ENCODE measurements at places on chromosomes 7 and 10.

GRCh38 chr10:132938472-132939339 is 3.7 kb downstream of the CFAP46 start:
- peak; percentile 22 for DNase-seq

- no peak for DNase-seq
These were observed 60.6 kb upstream of the AKR1C1 start for GRCh38 chr10:4902571-4903011.

- DNase-seq = peak; percentile 58
These were observed 41.3 kb upstream of the TES start for GRCh38 chr7:116169060-116169459.

- DNase-seq = no peak
These were observed 2.1 kb upstream of the GPRIN2 start for GRCh38 chr10:46558392-46559185.

DNA sequence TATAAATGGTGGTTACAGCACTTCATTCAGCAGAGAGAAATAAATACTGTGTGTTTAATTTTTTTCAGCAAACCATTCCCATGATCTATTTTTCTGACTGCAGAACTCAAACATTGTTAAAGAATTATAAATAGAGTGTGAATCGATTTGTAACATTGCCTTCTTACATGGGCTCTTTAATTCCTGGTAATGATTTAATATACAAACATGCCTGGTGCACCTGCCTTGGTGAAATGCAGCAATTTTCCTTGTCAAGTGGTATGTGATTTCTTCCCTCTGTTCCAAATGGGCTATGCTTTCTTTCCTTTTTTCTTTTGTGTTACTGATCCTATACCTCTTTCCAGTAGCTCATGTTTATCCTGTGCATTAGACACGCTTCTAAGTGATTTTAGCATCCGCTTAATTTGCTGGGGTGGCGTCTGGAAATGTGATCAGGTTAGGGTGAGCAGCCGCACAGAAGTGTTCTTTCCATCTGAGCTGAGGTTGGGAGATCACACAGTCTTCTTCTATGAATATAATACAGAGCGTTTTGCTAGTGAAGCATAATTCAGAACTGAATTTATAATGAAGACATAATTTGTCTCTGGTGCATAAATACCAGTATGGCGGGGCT is 94.3 kb upstream of the ITGB1 start:
- no peak for DNase-seq

GRCh38 chr10:37975401-37975991 is 951 bp downstream of the ZNF25 start:
- DNase-seq = peak; percentile 24

DNA sequence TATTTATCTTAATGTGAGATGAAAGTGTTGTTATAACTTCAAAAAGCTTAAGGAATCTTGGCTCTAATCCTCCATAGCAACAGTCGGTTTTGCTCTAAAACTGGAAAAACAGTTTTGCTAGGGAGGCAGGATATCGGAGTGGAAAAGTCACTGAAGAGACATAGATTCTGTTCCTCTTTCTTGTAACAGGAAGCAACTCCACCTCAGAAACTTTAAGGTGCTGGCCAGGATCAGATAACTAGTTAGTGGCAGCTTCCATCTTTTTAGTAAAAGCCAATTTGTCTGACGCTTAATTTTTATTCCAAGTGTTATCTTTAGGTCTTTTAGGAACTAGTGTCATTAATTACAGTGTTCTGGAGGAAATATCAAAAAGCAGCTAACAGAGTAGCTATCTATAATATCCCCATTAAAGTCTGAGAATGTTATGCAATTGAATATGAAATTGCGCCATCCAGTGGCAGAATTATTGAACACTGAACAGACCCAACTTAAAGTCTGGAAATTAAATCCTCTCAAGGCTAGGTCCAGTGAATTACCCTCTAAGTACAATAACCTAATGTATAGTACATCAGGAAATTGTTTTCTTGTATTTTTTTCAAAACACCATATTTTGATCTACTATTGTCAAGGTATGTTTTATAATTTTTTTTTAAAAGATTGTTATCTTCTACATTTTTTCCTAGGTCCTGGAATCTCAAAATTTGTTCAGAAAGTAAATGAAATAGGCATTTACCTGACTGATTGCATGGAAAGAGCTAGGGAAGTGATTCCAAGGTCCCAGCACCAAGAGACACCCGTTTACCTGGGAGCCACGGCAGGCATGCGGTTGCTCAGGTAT is 65.9 kb upstream of the CC2D2B start:
- peak; percentile 47 for DNase-seq

- peak; percentile 80 for DNase-seq
These were observed 9.2 kb downstream of the JMJD1C start for GRCh38 chr10:63456437-63457210.

DNA sequence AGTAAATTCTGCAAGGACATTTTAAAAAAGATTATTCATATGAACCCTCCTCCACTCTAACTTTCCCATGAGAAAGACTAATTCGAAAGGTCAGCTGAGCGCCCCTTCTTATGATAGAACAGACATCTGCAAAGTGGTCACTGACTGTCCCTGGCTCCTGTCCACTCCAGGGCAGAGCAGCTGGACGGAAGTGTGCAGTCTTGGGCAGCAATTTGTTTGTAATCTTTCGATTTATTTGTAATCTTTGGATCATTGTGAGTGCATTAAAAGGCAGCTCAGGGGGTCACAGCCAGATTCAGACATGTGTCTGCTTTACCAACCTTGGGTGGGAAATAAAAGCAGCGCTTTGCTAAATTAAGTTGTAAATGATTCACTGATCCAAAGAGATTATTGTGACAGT is 158.8 kb upstream of the ADARB2 start:
- no peak for DNase-seq

DNA sequence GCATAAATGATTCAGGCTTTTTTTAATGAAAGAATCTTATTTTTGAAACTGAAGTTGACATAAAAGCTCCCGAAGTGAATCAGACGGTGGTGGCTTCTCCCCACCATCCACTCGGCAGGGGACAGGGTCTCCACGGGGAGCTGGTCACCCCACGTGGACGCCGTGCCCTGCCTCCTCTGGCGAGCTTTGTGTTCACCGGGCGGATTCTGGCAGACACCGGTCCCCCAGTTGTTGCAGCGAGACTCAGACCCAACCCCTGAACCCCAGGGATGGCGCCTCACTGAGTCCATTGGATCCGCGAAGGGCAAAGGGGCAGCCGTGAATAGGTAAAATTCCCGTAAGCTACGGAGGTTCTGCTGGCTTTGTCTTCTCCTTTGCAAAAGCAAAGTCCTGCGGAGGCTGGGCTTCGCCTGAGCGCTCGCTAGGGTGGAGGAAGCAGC is 38.4 kb downstream of the PTPRN2 start:
- no peak for DNase-seq

DNA sequence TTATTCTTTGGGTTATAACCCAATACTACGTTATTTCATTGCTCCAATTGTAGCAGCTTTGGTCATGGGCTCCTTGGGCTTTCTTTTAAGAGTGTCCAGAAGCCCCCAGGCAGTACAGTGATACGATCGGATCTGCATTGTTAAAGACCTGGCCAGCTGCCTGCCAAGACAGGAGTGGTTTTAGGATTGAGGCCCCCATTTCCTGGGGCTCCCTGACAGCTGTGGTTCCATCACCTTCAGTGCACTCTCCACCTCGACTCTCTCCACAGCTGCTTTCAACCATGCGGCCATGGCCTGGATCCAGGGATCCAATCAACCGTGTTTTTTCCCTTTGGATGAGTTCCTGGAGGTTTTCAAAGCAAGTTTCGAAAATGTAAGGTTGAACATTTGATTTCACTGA is 123.4 kb upstream of the BTBD16 start:
- no peak for DNase-seq

DNA sequence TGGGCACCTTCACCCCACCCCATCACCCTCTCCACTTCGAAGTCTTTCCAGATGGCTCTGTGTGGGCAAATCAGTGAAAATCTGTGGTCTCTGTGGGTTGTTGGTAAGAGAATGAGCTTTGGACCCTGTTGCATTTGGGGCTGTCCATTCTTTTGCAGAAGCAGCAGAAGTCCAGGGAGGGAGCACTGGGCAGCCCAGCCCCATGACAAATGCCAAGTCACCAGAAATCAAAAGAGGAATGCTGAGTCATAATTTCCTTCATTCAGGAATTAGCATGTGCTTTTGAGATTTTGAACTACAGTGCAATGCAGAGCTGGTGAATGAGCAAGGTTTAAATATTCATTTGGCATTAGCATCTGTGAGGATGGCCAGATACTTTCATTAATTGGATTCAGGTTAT is 556.2 kb downstream of the LRMDA start:
- peak; percentile 60 for DNase-seq

DNA sequence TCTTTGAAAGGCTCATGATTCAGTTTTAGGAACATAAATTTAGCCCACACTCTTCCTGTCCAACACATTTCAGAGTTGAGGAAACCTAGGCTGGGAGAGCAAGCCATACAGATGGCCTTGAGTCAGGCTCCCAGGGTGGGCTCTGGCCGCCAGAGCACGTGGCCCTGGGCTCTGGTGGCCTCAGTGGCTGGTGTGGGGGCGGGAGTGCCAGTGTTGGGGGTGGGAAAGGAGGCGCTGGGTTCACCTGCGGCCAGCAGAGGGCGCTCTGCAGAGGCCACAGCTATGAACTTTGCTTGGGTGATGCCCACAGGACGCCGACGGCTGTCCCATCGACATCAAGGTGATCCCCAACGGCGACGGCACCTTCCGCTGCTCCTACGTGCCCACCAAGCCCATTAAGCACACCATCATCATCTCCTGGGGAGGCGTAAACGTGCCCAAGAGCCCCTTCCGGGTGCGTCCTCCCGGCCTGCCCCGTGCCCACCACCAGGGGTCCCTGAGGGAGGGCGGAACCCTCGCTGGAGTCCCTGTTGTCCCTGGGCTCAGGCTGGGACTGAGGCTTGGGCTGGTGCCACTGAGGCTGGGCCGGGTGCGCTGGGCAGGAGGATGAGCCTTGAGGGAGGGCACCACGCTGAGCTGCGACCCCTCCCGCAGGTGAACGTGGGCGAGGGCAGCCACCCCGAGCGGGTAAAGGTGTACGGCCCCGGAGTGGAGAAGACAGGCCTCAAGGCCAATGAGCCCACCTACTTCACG is 11.9 kb downstream of the FLNC start:
- DNase-seq = peak; percentile 61

- no peak for DNase-seq
These were observed 8.5 kb upstream of the SHH start for GRCh38 chr7:155820788-155821187.

- peak; percentile 48 for DNase-seq
These were observed 130.4 kb downstream of the HIBADH start for GRCh38 chr7:27532314-27532713.

DNA sequence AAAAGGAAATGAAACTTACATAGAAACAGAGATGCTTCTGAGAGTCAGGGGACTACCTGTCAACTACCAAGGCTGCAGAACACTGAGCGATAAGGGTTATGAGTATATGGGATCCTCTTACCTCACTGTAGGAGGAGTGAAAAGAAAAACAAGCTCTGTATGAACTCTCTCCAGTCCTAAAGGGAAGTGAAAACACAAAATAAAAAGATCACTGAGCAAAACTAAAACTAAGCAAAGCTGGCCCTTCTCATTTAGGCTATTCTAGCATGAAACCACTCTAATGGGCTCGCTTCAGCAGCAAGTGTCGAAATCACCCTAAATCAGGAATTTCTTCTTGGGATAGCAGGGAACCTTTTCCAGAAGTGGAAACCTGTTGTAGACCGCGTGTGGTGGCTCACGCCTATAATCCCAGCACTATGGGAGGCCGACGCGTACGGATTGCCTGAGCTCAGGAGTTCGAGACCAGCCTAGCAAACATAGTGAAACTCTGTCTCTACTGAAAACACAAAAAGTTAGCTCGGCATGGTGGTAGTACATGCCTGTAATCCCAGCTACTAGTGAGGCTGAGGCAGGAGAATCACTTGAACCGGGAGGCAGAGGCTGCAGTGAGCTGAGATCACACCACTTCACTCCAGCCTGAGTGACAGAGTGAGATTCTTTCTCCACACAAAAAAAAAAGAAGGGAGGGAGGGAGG is 27.0 kb downstream of the DCLRE1C start:
- DNase-seq = no peak

DNA sequence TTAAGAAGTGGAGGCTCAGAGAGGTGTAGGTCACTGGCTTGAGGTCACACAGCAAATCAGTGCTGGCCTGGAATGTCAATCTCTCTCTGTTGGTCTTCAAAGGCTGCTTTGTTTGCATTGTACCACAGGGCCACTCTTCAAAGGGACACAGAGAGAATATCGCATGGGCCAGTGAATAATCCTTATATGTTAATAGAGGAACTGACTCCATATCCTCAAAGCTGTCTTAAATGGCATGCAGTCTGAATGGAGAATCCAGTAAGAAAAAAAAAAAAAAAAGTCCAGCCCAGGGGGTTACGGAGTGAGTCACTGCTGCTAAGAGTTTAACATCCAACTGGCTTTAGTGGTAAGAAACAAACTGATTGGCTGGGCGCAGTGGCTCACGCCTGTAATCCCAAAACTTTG is 54.1 kb downstream of the NRAP start:
- peak; percentile 21 for DNase-seq

- peak; percentile 40 for DNase-seq
These were observed 183.9 kb upstream of the MBL2 start for GRCh38 chr10:52956461-52956860.

DNA sequence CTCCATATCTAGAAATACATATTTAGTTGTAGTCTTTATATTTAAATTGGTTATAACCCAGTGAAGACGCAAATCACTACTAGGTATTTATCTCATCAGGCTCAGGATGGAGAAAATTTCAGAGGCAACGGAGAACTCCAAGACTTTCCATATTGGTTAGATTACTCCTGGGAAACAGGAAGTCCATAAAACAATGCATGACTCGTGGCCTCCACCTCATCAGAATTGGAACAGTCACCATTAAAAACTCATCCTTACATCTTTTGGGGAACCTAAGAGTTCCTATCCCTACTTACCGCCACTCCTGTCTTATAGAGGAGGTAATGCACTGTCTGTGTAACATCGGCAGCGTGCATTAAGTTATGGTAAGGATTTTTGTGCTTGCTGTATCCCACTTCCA is 177.6 kb downstream of the PPP1R17 start:
- DNase-seq = no peak

DNA sequence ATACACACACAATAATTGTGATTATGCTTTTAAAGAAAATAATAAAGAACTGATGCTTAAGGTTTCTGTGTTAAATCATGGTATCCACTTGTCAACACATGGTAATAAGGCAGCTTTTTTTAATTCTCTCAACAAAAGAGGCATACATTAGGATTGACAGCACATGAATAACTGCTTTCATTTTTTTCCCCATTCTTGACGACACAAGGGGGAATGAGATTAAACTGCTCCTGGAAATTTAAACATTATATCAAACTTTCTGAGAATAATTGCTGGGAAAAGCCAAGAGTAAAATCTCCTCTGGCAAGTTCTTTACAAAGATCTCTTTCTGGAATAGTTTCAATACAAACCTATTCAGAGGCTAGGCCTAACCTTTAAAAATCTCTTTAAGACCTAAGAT is 99.0 kb upstream of the GPR22 start:
- no peak for DNase-seq

DNA sequence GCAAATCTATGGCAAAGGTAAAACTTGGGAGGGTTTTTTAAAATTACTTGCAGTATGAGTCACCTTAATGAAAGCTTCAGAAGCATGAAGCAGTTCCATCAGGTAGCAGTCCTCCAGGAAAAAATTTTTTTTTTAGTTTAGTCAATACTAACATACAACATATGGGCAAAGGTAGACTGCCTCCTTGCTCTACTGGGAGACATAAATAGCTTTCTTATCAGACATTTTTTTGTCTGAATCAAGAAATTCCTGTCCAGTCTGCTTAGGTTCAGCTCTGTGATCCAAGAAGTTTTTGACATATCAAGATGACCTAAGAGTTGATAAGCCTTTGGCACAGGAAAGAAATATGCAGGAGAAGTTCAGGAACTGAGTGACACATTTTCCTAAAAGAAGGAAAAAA is 171.5 kb upstream of the TCF7L2 start:
- peak; percentile 37 for DNase-seq
